ENCODE measurements at places on chromosomes 13 and 19.

- no peak for DNase-seq
Measured at GRCh38 chr19:54208784-54209057, 8.1 kb downstream of the RPS9 start.

- DNase-seq, result peak; percentile 43
Measured at GRCh38 chr13:112845511-112846144, 123.4 kb upstream of the MCF2L start.

- no peak for DNase-seq
Measured at GRCh38 chr13:74450964-74451363, 316.8 kb upstream of the KLF12 start.

GRCh38 chr13:38520041-38520440 lies 166.8 kb upstream of the FREM2 start:
- no peak for DNase-seq

- peak; percentile 80 for DNase-seq
Measured at GRCh38 chr19:12838182-12838885, at the start of gene MAST1. Gene MAST1, plus strand, starts transcription at chr19:12838515. Its CDS starts 58 bp downstream, at chr19:12838573.

DNA sequence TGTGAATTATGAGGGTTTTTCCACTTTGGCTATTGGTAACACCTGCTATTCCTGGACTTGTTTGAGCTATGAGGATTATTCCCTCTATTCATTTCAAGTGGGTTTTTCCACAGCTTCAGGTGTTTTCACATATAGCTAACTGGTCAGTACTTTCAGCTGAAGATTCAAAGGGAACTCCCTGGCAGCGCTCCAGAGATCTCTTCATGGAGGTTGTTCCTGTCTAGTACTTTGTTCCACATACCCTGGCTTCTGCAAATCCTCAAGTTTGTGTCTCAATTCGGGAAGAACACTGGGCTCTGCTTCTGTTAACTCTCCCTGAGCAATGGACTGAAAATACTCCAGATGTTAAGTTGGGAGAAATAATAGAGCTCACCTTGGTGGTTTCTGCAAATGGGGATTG lies 5.6 kb upstream of the ZNF607 start:
- no peak for DNase-seq

GRCh38 chr19:37953171-37953917 lies 46.3 kb downstream of the SIPA1L3 start:
- no peak for DNase-seq

Data from spleen (tissue), 13 donors.